Suppressor macrophage (primary cell): ENCODE measurements at places on chromosomes 3 and 15.

DNA sequence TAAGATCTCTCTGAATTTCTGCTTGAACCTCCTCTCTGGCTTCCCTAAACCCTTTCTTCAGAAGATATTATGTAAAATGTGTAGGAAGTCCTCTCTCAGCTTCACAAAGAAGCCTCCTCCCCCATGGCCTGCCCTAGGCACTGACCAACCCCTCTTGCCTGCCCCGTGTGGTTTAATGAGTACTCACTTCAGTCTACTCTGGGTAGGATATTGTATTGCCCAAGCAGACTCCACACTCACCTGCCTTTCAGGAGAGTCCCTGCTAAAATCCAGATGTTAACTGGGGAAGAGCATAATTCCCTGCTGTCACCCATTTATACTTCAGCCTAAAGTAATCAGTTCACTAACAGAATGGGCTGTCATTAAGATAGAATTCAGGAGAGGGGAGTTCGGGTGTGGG, 2.6 kb upstream of the AGBL1 start:
- DNase-seq, result no peak

- DNase-seq, result no peak
Observed at GRCh38 chr3:168616915-168617314, 521.2 kb upstream of the GOLIM4 start.

- DNase-seq, result no peak
Observed at GRCh38 chr3:54621184-54621583, 306.7 kb downstream of the LRTM1 start.

- DNase-seq, result no peak
Observed at GRCh38 chr15:78322243-78322642, 17.9 kb upstream of the CRABP1 start.

GRCh38 chr15:29924750-29925149, 102.5 kb upstream of the TJP1 start:
- no peak for DNase-seq

GRCh38 chr3:189148081-189148507, 23.7 kb upstream of the TPRG1 start:
- DNase-seq, result peak; percentile 72

- DNase-seq, result peak; percentile 29
Observed at GRCh38 chr15:101486696-101487459, 2.6 kb downstream of the PCSK6 start.

- DNase-seq, result no peak
Observed at GRCh38 chr3:12803371-12803770, 6.9 kb downstream of the CAND2 start.

DNA sequence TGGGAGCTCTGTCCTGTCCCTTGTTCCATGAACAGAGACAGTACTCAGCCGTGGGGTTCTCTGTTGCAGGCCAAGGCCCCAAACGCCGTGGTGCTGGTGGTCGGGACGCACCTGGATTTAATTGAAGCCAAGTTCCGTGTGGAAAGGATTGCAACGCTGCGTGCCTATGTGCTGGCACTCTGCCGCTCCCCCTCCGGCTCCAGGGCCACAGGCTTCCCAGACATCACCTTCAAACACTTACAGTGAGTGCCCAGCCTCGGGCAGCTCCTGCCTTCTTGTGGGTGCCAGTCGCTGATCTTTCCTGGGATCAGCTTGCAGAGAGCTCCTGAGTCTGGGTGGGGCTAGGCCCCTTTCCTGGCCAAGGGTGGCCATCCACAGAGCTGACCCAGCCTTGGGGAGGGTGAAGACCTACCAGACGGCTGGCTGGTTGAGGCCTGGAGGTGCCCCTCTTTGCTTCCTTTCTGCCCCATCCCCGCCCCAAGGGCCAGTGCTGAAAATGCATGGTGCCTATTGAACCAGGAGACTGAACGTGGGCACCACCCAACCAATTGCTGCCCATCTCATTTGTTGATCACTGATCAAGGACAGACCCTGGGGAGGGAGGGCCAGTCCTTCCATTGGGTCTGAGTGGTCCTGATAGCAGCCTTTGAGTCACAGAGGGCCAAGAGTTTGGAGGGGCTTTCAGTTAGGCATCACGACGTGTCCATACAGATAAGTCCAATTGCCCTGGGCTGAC, 106.9 kb downstream of the LRRK1 start:
- no peak for DNase-seq

DNA sequence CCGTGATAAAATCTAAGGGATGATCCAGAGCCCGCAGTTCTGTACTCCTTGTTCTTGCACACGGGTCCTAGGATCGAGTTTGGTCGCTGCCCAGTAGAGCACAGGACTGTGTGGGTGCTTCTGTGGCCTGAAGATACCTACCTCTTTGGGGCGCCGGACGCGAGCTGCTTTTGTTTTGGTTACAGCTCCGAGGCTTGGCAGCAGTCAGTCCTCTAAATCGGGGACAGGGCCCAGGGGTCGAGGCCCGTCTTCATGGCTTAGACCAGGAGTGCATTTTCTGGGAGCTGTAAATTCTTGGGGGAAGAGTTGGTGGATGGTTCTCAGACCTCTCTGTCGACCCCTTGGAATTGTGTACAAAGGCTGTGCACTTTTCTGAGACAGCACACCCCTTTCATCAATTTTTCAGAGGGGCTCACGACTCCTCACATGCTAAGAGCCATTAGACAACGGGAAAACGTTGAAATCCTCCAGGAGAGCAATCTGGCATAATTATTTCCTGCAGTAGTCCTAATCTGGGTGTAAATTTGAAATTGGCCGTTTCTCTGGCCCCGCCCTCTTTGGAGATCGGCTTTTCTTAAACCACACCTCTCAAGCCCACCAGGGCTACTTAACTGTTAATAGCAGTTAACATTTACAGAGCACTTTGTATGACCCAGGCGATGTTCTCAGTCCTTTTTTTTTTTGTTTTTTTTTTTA, 928 bp downstream of the CEP97 start:
- peak; percentile 9 for DNase-seq

DNA sequence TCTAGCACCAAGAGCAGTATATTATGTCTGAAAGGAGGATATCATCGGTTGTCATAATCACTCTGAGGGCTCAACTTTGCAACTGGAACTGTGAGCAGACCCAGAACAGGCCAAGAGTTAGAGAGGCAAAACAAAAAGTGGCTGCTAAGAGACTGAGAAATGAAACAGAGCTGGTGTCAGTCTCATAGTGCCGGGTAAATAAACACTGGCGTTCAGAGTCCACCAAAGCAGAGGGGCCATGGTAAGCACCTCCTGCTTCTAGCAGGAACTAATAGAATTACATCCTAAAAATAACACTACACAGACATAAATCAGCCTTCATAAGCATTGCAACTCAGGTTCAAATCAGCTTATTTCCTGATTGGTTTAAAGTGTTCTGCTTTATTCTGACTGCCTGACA, 10.3 kb upstream of the IL12A start:
- DNase-seq, result no peak

- DNase-seq, result no peak
Observed at GRCh38 chr15:66187271-66187670, 66.3 kb downstream of the MEGF11 start.

DNA sequence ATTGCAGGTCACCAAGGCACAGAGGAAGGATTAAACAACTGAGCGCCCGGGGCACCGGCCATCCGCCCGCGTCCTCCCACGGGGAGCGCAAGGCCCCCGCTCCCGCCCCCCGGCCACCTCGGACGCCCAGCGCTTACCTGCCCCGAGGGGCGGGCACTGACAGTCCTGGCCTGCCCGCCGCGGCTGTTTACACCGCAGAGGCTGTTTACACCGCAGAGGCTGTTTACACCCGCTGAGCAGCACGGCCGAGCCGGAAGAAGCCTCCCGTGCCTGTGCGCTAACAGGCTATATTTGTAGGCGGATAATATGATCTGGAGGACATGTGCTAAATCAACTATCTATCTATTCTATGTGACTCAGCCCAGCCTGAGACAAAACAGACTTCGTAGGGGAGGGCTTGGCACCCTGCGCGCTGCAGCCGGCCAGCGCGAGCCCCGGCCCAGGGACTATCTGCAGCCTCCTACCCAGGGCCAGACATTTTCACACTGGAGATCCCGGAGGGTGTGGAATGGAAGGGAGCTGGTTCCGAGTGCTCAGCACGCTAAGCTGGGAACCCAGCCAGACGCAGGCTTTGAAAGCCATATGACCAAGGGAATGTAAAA, at the start of gene LRRC2:
Gene LRRC2, minus strand, starts transcription at position 263 of the 602 bp plus-strand sequence. CDS start 14,711 bp downstream, outside the sequence.
- no peak for DNase-seq

DNA sequence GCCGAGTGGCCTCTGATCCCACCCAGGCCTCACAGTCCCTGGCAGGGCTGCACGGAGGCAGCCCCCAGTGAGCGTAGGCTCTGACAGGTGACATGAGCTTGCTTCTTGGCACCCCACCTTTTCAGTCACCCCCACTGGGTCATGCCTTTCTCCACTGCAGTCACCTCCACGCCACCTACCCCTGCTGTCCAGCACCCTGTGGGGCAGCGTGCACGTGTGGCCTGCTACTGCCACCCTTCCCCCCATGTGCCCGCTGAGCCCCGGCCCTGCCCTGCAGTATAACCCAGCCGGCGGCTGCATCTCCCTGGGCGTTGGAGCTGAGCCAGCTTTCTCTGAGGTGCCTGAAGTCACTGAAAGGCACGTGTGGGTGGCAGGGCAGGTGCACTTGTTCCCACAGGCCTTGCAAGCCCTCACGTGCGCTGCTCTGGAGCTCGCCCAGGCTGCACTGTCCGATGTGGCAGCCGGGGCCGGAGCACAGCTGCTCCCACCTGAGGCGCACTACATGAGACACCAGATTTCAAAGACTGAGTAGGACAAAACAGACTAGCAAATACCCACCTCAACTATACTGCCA, 65.6 kb downstream of the NIPA2 start:
- DNase-seq, result no peak

GRCh38 chr3:25719321-25719720, 54.6 kb upstream of the TOP2B start:
- no peak for DNase-seq

DNA sequence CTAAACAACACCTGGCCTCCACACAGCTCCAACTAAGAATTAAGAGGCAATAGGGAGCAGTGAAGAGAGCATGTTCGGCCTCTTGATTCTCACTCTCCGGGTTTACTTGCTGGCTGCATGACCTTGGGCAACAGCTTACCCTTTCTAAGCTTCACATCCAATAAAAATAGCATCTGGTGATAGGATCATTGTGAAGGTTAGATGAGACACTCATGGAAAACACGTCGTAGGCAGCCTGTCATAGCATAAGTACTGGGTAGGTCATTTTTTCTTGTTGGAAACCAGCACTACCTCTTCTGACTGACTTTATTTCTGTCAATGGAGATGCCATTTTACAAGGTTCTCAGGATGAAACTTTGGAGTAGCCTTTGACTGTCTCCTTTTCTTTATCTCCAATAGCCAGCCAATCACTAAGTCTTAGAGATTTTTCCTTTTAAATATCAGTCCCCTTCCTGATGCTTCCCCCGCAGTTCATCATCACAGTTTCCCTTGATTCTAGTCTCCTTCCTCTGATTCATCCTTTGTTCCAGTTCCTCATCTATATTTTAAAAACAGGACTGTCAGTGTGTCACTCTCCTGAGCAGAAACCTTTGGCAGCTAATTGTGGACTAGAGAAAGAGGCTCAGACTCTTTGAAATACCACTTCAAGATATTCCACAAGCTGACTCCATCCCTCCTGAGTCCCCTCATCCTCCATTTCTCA, 271.5 kb downstream of the SLC9A9 start:
- no peak for DNase-seq

- no peak for DNase-seq
Observed at GRCh38 chr15:61396235-61396919, 167.3 kb upstream of the RORA start.
